HepG2 (cell line): ENCODE measurements at places on chromosomes 2 and 18.

DNA sequence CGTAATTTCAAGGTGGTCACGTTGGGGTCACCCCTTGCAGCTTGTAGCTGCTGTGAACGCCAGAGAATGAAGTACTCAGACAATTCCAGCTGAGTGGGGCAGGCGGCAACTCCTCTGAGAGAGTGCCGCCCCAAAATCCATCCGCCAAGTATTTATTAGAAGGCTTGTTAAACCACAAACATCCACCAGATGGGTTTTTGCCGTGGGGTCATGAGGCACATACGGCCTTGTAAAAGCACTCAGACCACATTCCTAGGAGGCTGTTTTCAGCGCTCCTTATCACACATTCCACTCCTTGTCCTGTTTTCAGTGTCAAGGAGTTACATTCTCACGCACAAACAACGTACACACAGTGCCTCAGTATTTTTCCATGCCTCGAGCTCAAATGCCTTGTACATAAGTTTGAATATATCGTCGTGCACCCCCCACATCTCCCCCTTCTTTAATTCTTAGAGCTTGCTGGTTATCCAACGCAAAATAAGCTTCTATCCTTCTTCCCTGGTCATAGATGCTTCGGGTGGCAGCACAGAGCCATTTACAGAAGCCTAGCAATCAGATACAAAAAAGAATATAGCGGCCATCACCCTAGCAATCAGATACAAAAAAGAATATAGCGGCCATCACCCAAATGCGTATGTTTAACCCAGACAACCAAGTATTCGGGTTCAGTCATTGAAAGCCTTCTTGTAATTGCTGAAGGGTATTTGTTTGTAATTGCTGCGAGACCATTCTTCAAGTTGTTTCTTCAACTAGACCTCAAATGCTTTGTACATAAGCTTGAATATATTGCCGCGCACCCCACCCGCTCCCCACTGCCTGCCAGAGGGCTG is 7.3 kb downstream of the ALPP start:
- no peak for DNase-seq

- DNase-seq = no peak
These were observed 17.3 kb downstream of the EN1 start for GRCh38 chr2:118830118-118830517.

DNA sequence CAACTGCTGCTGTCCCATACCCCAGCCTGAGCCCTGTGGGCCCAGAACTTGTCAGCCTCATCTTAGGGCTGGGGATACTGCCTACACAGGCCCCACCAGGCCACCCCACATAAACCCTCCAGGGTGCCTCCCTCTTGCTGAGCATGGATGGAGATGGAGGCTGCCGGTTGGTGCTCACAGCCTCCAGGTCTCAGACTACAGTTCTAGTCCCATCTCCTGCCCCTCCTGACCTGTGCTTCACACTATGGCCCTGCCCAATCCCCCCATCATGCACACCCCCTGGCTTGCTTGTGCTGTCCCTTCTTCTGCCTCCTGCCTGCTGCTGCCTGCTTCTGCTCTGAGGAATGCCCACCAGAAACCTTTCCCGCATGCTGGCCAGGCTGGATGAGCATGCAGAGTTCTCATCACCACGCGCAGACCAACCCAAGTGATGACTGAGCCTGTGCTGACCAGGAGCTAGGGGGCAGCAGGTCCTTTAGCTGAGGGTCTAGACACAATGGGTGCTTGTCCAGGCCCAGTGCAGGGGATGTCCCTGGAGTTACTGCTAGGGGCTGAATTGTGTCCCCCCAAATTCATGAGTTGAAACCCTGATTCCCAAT is 138.4 kb upstream of the HS6ST1 start:
- no peak for DNase-seq

GRCh38 chr2:94982675-94983074 is 42.8 kb upstream of the MAL start:
- DNase-seq = no peak

GRCh38 chr18:36296650-36297416 is 680 bp upstream of the FHOD3 start:
- peak; percentile 32 for DNase-seq

GRCh38 chr2:7009207-7009911 is 92.1 kb downstream of the RNF144A start:
- DNase-seq = no peak

- DNase-seq = no peak
These were observed 64.9 kb upstream of the ZSWIM2 start for GRCh38 chr2:186913870-186914269.

- DNase-seq = no peak
These were observed 121.8 kb downstream of the ALK start for GRCh38 chr2:29799628-29800027.

DNA sequence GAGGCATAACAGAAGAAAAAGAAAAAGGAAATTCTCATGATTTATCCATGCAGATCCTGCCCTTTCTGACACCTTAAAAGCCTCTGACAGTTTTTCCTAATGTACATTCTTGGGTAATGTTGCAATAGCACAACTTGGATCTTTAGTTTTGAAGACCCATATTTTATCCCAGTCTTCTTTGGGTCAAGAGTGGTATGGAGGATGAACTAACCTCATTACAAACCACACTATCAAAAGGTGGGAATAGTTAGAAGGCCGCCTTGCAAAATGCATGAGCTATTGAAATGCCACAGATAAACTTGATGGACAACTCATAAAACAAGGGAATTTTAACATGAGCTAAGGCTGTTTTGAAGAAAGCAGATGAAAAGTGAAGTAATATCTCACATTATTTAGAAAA is 1479.8 kb upstream of the ACVR2A start:
- no peak for DNase-seq

DNA sequence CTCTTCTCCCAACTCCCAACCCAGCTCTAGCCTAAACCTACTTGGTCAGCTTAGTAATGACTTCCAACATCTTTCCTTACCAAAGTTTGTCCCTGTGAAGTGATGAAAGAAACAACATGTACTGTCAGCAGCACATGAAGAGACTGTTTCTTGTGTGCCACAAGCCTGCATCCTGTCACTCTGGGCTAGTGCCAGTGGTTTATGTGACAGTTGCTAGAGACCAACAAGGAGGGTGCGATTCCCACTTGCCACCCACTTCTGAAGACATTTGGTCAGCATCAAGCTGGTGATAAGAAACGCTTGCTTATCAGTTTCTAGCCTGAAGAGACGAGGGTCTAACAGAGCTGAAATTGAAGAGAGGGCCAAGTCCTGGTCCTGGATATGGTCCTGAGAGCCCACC is 132.6 kb downstream of the COL4A4 start:
- DNase-seq = no peak

GRCh38 chr2:134875309-134875708 is 36.9 kb downstream of the ACMSD start:
- DNase-seq = no peak

- DNase-seq = no peak
These were observed 24.2 kb downstream of the PLCL1 start for GRCh38 chr2:197828464-197829135.

- no peak for DNase-seq
These were observed 64.0 kb downstream of the RALBP1 start for GRCh38 chr18:9539283-9539682.

- no peak for DNase-seq
These were observed 64.7 kb downstream of the AGAP1 start for GRCh38 chr2:235558572-235558971.

- no peak for DNase-seq
These were observed 10.4 kb downstream of the CNDP2 start for GRCh38 chr18:74506448-74507084.

- DNase-seq = no peak
These were observed 61.2 kb downstream of the ATIC start for GRCh38 chr2:215372968-215373649.

- DNase-seq = no peak
These were observed 177.4 kb upstream of the HS6ST1 start for GRCh38 chr2:128495996-128496547.

- DNase-seq = no peak
These were observed 692.7 kb downstream of the SOCS6 start for GRCh38 chr18:70981400-70982140.

GRCh38 chr2:183250472-183250871 is 126.2 kb downstream of the NUP35 start:
- DNase-seq = no peak

GRCh38 chr18:74501386-74501785 is 5.2 kb downstream of the CNDP2 start:
- no peak for DNase-seq

- no peak for DNase-seq
These were observed 10.1 kb upstream of the MAL start for GRCh38 chr2:95015261-95015912.

DNA sequence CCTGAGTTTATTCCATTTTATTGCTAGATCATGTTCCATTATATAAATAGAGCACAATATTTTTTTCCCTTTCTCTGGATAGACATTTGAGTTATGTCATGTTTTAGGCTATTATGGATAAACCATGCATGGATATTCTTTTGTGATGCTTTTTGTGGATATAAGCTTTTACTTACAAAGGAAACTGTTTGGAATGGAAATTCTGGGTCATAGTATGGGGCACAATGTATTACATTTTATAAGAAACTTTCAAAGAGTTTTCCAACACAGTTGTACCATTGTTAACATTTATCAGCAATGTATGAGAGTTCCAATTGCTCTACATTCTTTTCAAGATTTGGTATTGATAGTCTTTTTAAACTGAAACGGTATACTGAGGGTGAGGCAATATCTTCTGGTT is 749.4 kb downstream of the SOCS6 start:
- DNase-seq = no peak

DNA sequence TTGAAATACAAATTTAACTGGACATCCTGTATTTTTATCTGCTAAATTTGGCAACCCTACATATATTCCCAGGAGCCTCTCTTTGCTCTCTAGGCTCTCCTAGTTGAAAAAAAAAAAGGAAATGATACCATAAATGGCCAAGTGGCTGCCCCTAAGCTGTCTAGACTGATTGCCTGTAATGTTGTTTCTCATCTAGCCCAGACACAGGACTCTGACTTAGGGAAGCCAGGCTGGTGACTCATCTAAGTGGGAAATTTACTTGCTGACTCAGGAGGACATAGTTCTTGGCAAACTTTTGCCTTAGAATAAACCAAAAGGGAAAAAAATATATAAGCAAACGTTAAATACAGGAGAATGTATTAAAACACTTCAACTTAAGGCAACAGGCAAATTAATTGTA is 14.6 kb upstream of the ITGAV start:
- DNase-seq = peak; percentile 94

DNA sequence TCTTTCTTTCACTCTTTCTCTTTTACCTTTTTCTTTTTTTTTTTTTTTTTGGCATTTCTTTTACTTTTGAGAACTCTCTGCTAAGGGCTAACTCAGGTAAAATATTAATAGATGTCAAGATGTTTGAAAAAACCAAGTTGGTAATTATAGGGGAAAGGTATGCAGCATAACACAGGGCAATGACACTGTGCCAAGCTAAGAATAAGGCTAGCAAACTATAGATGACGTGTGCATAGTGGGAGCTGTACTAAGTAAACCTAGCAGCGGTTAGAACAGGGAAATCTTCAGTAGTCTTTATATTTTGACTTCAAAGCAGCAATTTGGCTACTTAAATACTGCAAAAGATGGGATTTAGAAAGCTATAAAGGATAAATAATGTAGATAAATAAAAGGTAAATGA is 415.4 kb upstream of the RGPD4 start:
- DNase-seq = no peak
